ENCODE measurements at places on chromosomes 5 and 9.

GRCh38 chr9:89674667-89675057 is 69.8 kb downstream of the GADD45G start:
- DNase-seq, result no peak

- DNase-seq, result no peak
These were observed 438.5 kb upstream of the TNC start for GRCh38 chr9:115556432-115556831.

DNA sequence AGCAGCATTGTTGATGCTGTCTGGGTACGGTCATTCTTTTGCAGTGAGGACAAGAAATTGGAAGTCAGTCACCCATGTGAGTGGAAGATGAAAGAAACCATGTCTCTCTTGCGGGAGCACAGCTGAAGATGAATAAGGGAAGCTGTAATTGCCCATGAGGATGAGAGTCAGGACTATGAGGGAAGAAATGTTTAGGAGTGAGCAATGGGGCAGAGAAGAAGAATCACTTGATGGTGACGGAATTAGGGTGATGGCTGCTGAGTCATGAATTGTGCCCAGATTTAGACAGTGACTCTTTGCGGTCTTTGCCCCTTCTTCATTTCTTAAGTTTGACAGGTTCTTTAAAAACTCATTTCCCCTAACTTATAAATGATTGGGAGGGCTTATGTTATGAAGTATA is 183.3 kb downstream of the MAST4 start:
- DNase-seq, result no peak

DNA sequence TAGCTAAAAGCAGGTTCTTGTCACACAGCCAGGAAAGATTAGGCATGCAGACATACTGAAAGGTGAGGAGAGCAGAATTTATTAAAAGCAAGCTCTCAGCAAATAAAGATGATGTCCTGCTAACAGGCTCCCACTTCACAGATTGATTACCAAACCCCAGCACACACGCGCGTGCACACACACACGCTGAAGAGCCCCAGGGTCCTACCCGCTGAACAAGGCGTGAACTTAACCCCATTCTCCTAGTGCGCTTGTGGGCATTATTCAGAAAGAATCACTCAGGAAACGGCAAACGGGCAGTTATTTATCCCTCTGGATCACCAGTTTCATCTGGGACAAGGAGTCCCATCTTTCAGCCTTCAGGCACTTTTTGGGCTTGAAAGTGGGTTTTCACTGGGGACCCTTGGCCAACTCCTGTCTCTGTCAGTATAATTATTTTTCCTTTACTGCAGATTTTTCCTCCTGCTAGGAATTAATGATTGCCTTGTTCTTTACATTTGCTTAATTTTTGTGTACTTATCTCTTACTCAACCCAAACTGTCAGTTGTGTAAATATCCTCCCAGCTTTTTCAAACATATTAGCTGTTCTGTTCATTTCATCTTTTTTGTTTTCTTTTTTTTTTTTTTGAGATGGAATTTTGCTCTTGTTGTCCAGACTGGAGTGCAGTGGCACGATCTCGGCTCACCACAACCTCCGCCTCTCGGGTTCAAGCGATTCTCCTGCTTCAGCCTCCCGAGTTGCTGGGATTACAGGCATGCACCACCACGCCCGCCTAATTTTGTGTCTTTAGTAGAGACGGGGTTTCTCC is 92.6 kb downstream of the RIC1 start:
- DNase-seq, result no peak

DNA sequence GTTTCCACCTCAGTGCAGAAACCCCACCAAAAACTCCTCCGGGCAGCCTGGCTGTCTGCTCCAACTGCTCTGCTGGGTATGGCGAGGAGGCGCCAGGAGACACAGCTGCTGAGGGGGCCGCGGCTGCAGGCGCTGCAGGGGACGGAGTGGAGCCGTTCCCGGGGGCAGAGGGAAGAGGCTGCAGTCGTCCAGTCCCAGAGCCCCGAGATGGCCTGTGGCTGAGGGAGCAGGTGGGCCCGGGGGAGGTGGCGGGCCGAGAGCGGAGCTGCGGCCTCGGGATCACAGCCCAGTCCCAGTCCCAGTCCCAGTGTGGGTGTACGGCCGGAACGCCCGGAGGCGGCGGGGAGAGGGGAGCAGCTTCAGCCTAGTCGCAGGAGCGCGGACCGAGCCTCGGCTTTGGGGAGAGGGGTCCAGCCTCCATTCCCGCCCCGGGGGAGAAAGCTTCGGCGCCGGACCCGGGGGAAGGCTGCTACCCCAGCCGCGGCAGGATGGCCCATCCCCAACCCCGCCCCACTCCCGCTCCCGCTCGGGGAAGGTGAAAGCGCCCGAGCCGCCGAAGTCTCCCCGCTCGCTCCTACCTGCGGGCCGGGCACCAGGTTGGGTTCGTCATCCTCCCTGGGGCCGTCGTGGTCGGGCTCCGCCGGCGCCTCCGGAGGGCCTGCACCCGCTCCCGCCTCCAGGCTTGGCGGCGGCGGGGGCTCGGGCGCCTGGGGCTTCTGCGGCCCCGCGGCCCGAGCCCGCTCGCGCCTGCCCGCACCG is 513 bp downstream of the FAM193B start:
- DNase-seq, result peak; percentile 26

- DNase-seq, result peak; percentile 70
These were observed 3.9 kb upstream of the PURA start for GRCh38 chr5:140109759-140110645.

DNA sequence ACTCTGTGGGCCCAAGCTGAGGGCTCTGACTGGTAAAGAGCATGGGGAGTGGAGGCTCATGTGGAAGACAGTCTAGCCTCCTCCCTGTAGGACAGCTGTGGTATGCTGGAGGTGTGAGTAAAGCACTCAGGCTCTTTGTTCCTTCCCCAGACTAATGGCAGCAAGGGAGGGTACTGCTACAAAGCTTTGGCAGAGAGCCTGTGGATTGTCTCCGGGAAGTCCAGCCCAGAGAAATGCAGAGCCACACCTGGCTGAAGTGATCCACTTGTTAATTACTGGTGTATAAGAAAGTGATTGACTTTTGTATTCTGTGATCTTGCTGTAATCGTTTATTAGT is 161.7 kb downstream of the OXCT1 start:
- no peak for DNase-seq

DNA sequence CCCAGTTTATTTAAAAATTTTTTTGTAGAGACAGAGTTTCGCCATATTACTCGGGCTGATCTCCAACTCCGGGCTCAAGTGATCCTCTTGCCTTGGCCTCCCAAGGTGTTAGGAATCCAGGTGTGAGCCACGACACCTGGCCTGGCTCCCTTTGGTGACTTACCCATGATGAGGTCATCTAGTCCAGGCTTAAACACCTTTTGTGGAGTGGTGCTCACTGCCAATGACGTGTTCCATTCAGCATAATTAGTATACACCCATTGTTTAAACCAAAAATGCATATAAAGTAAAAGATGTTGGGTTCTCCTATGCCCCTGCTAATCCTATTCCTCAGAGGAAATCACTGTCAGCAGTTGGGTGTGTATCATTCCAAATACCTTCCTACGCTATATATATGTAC is 91.0 kb downstream of the HSPA4 start:
- DNase-seq, result no peak

DNA sequence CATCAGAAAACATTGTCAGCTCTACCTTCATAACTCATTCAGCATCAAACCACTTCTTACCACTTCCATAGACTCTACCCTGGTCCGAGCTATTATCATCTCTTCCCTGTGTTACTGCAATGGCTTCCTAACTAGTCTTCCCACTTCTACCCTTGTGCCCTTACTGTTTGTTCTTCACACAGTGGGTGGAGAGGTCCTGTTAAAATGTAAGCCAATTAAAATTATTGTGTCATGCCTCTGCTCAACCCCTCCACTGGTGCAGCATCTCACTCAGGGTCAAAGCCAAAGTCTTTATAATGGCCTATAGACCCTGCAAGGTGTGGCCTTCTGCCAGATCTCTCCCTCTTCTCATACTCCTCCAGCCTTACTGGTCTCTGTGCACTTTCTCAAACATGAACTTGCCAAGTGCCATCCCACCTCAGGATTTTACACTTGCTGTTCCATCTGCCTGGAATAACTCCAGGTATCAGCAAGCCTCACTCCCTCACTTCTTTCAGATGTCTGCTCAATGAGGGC is 22.8 kb upstream of the ARAP3 start:
- no peak for DNase-seq

- DNase-seq, result no peak
These were observed 6.0 kb downstream of the INSYN2B start for GRCh38 chr5:169974121-169974770.

- no peak for DNase-seq
These were observed 23.5 kb downstream of the HNRNPH1 start for GRCh38 chr5:179599973-179600372.

DNA sequence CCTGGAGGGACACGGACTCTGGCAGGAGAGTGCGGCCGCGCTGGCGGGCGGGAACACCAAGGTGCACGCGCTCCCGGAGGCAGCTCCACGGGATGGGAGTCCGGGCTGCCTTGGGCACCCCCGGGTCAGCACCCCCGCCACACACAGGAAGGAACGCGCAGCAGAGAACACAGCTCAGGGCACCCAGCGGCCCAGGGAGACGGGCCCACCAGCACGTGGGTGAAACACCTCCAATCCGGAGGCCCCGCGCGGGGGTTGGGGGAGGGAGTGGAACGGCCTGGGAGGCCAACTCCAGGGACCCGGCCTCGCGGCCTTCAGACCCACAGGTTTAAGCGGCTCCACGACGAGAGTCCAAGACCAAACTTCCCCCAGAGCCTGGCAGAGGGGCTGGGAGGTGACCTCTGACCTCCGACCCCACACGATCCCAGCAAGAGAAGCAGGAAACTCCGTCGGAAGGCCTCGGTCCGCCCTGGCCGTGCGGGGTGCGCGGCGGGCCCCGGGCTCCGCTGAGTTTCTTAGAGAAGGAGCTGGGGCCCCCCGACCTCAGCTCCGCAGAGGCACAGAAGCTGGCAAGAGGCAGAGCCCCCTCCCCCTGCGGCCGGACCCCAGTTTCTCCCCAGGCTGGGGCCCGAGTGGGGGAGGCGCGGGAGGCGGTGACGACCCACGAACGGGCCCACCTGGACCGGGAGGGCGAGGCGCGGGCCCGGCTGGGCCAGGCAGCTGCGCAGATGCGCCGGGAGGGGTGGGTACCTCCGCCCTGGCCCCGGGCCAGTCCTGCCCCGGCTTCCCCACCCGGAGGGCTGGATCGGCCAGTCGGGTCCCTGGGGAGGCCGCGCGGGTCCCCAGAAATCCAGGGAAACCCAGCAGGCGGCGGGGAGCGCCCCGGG is 851 bp downstream of the NACC2 start:
- DNase-seq, result peak; percentile 70

- no peak for DNase-seq
These were observed 12.2 kb upstream of the OTP start for GRCh38 chr5:77650686-77651085.

- no peak for DNase-seq
These were observed 8.8 kb upstream of the TBC1D9B start for GRCh38 chr5:179916523-179916922.

DNA sequence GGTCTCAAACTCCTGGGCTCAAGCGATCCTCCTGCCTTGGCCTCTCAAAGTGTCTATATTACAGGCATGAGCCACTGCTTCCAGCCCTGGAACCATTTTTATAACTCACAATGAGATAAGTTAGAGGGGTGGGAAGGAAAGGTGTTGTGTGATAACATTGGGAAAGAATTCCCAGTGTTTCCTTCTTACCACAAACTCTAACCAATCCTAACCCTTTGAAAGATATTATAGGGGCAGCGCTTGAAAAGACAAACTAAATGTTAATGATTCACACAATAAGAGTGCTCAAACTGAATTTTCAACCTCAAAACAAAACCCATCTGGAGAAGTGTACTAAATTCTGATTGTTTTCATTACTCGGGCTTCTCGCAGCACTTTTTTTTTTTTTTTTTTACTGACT is 109.7 kb downstream of the TSSK1B start:
- DNase-seq, result no peak

DNA sequence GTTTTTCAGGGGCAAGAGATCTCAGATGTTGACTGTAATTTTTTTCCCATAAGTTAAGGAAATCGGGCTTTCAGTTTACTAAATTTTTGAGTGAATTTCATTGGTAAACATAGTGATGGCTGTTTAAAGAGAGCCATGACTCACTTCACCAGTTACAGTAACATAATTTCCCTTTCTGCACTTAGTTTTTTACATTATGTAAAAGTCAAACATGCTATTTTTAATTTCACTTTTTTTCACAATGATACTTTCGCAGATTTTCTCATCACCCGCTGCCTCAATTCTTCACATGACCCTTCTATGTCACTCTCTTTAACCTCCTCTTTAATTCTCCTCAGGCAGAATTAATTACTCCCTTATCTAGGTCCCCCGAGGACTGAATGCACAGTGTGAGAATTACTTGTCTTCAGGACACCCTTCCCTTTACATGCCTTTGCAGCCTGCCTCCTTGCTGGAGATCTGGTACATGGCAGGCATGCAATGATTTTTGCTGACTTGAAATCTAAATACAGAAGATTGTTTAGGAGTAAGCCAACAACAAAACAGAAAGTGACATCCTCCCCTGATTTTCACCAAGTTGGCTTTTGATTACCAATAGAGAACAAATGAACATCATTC is 217.5 kb upstream of the S1PR3 start:
- peak; percentile 50 for DNase-seq

- no peak for DNase-seq
These were observed 511 bp downstream of the SEMA5A start for GRCh38 chr5:9545136-9545991.

DNA sequence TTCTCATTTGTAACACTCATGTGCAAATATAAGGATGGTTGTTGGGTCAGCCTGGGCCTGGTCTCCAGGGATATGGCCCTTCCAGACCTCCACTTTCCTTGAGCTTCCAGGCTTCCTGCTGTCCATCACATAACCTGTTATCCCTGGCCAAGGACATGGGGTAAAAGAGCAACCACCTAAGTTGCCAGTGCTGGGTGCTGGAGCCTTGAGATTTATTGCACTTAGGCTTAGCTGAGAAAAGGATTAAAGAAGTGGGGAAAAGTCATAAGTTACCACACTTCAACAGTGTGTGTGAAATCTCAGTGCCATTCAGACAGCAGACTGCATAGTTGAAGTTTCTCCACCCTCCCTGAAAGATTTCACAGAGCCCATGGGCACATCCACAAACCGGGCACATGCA is 58.6 kb upstream of the PANK3 start:
- DNase-seq, result no peak

- peak; percentile 82 for DNase-seq
These were observed 25.9 kb upstream of the ALDH1A1 start for GRCh38 chr9:72978744-72979143.

GRCh38 chr9:132409828-132410528 is at the start of gene CFAP77:
Gene CFAP77, plus strand, starts transcription at chr9:132410211. Its CDS starts 61 bp downstream, at chr9:132410272.
- DNase-seq, result peak; percentile 63

GRCh38 chr9:82546136-82546535 is 516.8 kb downstream of the RASEF start:
- DNase-seq, result no peak

GRCh38 chr5:133387091-133387490 is 225.2 kb downstream of the FSTL4 start:
- DNase-seq, result no peak

GRCh38 chr5:172640822-172641358 is at the start of gene NEURL1B:
Gene NEURL1B, plus strand, starts transcription at chr5:172641263. Its CDS starts 144 bp downstream, at chr5:172641407.
- peak; percentile 78 for DNase-seq

- DNase-seq, result no peak
These were observed 106.1 kb upstream of the ALDH1B1 start for GRCh38 chr9:38286357-38286756.

Data from EH (cell line).